ENCODE measurements at places on chromosomes 3 and 15. TPM values are rescaled to one million over a fixed set of nuclear protein-coding genes. Genes with fewer than 3 reads are reported as not detected.
A peak's percentile ranks its signal among the peaks of the same experiment; 100 is the strongest.

LRTM1 gene
- not detected for polyA plus RNA-seq

BLM gene
- polyA plus RNA-seq = 0.40 TPM

PRSS50 gene
- not detected for polyA plus RNA-seq

ABI3BP gene
- 229 TPM for polyA plus RNA-seq

TRANK1 gene
- 11.4 TPM for polyA plus RNA-seq

ARRDC4 gene
- polyA plus RNA-seq = 16.9 TPM

NOX5 gene
- polyA plus RNA-seq = 0.54 TPM

CA12 gene
- polyA plus RNA-seq = 4.6 TPM

RBMS3 gene
- polyA plus RNA-seq = 11.6 TPM

DNA sequence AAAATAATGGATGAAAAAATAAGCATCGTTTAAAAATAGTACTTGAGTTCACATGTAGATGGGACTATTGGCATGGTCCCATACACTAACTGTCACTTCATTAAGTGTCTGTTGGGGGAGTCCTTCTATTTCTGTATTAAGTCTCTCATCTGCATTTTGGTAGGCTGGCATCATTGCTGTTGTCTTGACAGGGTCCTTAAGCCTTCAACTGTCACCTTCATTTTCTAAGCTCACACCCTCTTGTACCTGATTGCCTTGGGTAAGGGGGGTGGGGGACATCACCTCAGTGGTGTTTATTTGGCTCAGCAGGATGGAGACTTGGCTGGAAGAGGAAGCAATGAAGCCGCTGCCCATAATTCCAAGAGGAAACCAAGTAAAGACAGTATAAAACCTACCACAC is 202.0 kb upstream of the VEPH1 start:
- no peak for DNase-seq

DNA sequence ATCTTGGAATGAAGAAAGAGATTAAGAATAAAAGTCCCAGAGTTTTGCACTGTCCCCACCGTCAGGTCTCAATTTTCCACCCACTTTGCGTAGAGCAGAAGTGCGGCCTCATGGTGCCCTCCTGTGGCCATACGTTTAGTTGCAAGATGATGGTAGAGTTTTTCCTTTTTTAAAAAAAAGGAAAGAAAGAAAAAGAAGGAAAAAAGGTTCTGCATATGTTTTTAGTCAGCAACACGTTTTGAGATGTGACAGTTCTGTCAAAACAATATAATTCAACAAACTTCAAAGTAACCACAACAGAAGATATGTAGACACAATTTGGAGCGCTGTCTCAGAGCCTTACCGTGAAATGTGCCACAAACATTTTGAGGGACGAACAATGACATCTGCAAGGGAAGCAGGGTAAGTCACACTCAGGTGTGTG is 24.6 kb downstream of the EBLN2 start:
- peak; percentile 40 for DNase-seq

DNA sequence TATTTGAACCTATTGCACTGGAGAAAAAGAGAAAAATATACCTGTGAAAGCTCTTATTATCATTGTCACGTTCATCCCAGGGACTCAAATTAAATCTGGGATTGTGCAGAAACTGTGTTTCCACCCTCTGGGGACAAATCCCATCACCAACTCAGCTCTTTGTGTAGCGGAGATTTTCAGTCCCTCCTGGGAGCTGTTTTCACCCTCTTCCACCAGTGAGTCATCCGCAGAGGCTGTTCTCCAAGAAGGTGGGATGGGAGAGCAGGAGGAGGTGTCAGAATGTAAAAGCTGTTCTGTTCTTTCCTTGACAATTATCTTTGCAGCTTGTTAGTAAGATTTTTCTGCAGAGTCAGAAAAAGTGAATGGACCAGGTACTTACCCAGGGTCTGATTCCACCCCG is 28.0 kb downstream of the SV2B start:
- no peak for DNase-seq

DNA sequence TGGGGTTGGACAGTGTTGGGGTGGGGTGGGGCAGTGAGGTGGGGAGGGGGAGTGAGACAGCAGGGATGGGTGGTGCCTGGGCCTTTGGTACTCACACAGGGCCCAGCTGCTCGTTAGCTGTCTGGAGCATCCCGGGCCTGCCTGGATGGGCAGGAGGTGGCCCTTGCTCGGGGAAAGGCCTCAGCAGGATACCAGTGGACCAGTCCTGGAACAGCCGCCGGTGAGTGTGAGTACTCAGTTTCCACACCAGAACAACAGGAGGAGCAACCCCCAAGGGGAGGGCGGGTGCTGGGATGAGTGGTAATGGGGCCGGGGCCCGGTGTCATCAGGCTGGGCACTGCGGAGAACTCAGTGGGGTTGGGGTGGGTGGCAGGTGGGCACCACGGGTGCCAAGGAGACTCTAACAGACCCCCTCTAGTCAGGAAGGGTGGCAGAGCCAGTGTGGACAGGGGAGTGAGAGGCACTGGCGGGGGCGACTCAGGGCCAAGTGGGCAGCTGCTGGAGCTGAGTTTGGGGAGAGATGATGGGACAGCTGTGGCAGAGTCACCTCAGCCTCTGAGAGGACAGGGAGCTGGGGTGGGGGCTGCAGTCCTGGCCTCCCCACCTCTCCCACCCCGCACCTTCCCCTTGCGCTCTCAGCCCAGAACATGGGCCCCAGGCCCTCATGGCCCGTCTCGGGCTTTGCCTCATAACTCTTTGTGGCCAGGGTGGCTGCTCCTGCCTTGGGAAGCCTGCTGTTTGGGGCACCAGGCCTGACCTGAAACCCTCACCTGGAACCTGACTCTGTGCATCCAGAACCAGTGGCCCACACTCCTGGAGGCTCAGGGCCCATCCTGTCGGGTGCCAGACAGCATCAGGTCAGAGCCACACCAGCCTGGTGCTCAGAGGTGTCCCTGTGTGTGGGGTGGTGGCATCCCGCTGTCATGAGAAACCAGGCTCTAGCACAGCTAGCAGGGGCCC is 52.1 kb upstream of the PRR23E start:
- no peak for DNase-seq

GRCh38 chr3:35864871-35865270 is 225.5 kb downstream of the ARPP21 start:
- no peak for DNase-seq

DNA sequence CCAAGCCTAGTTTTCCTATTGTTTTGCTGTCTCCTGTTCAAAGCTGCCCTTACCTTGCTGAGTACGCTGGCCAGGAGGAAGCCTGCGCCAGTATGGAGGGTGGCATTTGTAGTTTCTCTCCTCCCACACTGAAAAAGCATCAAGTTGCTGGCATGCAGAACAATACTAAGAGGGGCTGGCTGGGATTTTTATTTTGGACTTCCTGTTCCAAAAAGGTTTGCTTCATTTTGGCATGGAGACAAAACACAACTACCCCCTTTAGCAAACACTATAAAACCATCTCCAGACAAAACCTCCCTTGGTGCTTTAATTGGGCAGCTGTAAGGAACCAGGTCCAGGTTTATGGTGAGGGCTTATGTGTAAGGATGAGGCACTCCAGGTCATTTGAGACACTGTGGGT is 457.6 kb downstream of the PDCD6IP start:
- DNase-seq = no peak

DNA sequence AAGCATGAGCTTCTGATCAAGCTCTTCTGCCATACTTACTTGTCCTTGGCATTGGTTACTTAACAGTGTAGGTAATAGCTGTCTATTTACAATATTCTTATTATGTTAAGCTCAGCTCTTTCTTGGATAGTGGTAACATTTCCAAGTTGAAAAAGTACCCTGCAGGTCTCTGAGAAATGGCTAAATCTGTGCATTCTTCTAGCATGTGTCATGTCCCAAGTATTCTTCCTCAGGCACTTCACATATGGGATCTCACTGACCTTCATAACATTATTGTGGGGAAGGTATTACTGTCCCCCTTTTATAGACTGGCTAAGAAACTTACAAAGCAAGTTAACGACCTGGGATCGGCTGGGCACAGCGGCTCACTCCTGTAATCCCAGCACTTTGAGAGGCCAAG is 236.1 kb downstream of the RORA start:
- no peak for DNase-seq

DNA sequence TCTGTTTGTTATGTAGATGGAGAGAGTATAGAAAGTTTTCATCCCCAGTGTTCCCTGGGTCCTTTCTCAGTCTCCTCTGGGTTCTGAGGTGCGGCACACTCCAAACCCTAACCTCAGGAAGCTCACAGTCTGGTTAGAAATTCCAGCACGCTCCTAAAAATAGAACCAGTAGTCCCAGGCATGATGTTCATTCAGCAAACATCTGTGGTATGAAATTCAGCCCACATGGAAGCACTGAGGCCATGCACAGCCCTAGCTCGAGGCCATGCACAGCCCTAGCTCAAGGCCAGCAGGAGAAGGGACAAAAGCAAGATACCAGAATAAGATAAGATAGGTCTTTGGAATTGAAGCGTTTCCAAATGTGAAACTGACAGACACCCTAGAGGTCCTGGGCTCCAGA is 82.3 kb upstream of the OXTR start:
- no peak for DNase-seq

- no peak for DNase-seq
These were observed 585 bp downstream of the CSK start for GRCh38 chr15:74782259-74783071.

DNA sequence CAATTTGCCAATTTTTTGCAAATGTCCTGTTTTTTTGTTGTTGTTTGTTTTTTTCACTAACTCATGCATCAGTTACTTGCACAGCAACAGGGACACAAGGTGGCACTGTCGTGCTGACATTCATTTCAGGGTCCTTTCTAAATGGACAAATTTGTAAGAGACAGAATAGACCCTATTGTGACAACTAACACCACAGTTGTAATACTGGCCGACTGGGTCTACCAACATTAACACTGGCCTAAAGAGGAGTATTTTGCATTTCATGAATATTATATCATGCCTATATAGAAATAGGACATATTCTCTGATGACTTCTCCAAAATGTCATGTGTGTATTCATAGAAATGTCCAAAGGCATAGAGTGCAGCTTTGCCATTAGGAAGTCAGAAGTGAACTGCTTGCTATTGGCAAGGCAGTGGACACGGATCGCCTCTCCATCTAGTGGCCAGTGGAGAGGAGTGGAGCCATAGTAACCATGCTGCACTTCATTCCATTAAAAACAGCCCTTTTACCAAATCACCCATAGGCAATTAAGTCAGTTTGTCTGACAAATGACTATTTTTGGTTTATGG is 54.8 kb downstream of the ZBTB20 start:
- peak; percentile 53 for DNase-seq

DNA sequence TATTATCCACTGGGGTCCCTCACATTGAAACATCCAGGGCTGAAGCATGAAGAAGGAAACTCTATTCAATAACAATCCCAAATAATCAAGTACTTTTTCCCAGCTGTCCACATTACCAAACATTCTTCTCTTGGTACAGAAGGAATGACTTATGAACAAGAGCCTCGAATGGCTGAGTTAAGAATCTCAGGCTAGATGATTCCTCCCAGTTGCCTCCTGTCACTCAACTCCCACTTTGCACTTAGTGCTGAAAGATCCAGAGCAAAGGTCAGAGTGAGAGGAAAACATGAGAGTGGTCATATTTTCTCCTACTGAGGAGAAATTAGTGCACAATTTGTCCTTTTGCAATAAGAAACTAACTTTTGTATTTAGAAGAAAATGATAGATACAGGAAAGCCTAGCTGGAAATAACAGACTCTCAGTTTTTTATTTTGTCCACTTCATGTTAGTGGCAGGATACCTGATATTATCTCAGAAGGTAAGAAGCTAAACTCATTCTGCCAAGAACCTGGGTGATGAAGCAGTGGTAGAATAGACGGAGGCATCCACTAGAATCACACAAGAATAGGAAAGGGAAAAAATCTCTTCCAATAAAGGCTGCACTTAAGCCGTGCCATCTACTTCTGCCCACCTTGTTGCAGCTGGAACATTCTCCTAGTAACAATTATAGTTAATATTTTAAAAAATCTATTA is 46.2 kb downstream of the GADL1 start:
- DNase-seq = no peak

DNA sequence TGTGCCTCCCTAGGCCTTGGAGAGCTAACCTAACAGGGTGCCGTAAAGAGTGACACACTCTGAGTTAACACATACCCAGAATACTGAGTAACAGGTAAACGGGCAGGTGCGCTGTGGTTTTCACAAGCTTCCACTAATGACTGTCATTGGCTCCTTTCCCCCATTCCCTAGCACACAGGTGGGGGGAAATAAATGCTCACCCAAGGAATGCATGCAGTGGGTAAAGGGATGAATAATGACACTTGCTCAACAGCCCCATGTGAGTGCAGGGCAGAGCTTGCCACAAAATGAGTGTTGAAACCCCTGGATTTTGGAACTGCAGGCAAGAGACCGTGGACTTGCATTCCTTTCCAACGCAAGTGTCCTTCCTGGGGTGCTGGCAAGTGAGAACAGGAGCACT is 57.6 kb downstream of the ADAMTS17 start:
- DNase-seq = no peak

GRCh38 chr3:71578054-71578751 is 5.3 kb downstream of the FOXP1 start:
- DNase-seq = no peak

DNA sequence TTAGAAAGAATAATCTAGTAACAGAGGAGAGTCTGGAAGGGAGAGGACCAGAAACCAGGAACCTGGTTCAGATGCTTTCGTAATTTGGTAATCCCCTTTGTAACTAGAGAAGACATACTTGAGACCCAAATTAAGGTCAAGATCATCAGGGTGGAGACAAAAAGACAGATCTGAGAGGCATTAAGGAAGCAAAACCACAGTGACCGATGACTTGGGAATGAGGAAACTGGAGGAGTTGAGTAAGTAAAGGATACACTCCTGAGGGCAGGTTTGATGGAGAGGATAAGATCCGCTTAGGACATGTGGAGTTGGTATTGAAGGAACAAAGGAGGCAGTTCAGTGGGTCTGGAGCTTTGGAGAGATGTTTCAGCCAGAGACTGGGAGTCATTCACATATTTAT is 23.6 kb upstream of the BCL2A1 start:
- no peak for DNase-seq

DNA sequence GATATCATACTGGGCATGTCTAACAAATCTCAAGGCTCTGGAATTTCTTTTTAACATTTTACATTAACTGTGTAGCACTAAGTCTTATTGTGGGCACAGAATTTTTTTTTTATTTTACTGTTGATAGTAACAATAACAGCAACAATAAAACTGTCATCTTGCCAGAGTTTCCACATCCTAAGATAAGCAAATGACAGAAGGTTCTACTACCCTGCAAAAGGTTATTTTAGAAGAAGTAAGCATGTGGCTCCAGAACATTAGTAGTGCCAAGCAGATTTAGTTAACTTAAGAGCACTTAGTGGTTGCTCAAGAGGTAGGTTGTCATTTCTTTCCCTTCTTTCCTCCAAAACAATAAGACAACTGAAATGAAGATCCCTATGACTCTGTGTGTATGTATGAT is 743.0 kb upstream of the CBLB start:
- no peak for DNase-seq

GRCh38 chr15:26260517-26261133 is 397.5 kb upstream of the ATP10A start:
- no peak for DNase-seq

DNA sequence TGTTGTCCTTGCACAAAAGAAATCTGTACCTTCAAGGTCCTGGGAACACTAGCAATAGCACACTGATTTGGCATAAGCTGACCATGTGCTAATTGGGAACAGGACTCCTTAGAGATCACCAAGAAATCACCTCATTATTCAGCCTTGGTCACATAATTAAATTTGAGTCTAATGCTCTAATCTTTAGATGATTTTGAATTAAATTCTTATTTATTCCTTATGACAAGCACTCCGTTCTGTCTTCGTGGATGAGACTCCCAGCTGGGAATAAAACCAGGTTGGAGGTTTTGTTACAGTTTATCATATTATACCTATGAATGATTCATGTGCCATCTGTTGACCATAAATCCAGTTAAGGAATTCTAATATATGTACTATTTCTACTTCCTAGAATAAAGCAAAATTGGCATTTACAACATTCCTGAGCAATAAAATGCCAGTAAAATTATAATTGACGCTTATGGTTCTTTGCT is 162.2 kb downstream of the MYRIP start:
- DNase-seq = no peak

Data from ovary (tissue), 10 donors.